ENCODE measurements at places on chromosomes 1 and 21.

GRCh38 chr1:67322442-67322841 is 14.8 kb downstream of the IL12RB2 start:
- no peak for DNase-seq

- no peak for DNase-seq
Measured at GRCh38 chr1:230185076-230186001, 118.3 kb downstream of the GALNT2 start.

GRCh38 chr1:8026153-8026975 is at the start of gene ERRFI1:
Gene ERRFI1, minus strand, starts transcription at chr1:8026309. Its CDS starts 10,690 bp downstream, at chr1:8015619.
- peak; percentile 89 for DNase-seq

DNA sequence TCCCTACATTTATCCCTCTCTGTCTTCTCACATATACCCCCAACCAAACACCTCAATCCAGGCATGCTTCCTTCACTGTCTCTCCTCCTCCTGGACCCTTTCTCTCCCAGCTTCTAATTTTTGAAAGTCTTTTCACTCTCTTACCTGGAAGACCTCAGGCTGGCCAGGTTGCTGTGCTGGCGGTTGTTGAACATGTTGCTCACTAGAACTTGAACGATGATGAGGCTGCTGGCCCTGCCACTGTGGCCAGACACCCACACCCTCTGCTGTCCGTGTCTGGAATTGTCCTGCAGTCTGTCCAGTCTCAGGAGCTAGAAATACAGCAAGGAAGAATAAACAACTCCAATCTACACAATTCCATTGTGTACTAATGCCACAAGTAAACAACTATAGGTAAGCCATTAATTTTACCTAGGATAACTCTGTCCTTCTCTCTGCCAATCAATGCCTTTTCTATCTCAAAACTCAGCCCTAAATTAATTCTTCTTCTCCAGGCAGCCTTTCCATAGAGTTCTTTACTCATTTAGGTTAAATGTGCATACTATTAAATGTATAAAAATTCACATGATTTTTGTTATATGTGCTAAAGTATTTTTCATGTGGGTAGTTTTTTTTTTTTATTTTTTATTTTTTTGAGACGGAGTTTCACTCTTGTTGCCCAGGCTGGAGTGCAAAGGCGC is 5.1 kb upstream of the CTSK start:
- no peak for DNase-seq

DNA sequence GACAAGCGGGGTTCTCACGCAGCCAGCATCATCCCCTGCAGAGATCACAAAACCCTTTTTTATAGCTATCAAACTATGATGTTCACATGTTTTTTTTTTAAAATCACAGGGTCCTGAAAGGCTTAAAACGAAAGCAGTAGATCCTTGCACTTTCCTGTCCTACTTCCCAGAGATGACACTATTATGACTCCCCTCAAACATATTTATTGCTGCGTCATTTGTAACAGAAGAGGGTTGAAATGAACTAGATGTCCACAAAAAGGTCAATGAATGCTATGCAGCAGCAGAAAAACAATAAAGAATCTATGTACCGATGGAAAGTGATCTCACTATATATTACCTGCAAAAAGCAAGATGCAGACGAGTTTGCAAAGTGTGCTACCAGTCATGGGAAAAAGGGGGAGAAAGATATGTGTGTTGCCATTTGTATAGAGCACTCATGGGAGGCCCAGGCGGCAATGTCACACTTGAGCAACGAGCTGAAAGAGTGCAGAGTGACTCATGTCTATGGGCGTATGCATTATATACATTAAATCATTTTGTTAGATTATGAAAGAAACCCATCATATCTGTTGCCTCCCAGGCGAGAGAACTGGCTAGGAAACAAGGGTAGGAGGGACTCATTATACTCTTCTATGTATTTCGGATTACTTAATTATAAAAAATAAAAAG is 68.9 kb upstream of the PARP1 start:
- no peak for DNase-seq

DNA sequence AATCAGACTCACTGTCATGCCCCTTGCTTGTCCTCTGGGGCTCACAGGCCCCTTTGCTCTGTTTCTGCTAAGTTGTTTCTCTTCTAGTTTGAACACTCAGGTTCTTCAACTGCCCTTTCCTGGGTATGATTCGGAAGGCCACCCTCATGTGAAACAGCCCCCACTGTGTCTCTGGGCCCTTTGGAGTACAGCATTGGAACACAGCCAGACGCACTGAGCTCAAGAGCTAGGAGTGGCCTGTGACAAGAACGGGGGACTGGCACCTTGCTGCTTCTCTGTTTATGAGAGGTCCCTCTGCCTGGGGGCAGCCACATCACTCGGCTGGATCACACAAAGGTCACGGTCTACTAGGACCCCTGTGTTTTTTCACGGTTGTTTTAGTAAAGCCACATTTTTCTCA is 114.4 kb upstream of the ZC3H12A start:
- DNase-seq = no peak

GRCh38 chr1:3461934-3462275 is 7.4 kb downstream of the ARHGEF16 start:
- no peak for DNase-seq

DNA sequence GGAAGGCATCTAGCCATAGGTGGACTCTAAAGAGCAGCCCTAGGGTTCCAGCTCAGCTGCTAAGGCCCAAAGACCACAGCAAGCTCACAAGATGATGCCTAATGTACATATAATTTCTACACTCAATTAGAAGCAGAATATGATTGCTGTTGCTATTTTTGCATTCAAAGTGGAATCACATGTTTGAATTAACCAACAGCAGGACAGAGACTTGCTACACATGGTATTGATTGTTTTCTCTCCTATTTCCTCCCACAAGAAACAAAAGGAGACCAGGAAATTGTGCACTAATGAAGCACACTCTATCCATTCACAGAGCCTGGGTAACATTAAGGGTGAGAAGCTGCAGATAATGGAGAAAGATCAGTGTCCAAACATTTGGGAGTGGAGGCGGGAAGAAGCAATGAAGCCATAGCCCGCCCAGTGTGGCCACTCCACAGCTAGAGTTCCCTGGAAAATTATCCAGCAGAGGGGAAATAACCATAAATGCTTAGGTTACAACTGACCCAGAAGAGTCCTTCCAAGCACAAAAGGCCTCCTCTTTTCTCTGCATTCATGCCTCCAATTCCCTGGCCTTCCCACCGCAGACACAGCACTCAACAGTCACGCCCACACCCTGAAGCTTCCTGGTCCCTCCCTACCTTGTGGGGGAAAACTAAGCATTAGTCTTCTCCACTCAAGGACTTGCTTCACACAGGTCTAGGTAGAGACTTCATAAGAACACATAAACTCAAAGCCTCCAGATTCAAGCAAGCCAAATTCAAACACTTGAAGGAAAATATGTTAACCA is 7.5 kb downstream of the CNN3 start:
- DNase-seq = no peak

DNA sequence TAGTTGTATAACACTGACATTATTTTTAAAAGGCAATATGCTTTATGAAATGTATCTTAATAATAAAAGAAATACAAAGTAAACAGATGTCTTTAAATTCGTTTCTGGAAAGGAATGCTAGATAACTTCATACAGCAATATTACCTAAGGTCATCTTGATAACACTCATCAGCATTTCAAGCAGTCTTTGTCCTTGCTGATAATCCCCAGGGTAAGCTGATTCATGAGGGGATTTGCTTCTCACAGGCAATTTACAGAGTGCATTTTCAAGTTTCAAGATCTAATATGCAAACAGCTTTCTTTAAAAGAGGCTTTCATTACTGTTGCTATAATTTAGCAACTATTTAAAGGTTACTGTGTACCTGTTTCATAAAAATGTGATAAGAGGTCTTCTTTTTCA is 75.2 kb upstream of the NEK2 start:
- DNase-seq = no peak

DNA sequence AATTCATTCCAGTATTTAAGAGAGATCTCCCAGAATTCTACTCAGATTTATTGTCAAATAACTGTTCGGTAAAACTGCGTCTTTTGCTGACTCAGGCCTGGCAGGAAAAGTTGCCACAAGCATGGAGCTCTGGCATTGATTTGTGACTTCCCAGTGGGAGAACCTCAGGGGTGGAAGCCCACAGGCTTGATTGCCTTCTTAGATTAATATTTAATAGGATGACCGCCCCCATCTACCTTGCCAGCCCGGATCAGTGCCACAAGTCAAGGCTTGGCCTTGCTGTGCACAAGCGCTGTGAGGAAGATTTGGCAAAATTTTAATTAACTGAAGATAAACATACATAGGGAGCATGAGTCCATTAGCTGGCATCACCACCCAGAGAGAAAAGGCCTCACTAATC is 93.5 kb downstream of the LRIG2 start:
- DNase-seq = no peak

Measured in CD4-positive, alpha-beta T cell treated with Interleukin-4 for 4 hours (primary cell).